Stimulated activated CD4-positive, alpha-beta T cell treated with anti-CD3 and anti-CD28 coated beads, Interleukin-1b, Interleukin-23, amount 100 ng/mL, for 1 hour (primary cell): ENCODE measurements at places on chromosomes 3 and 15.

GRCh38 chr3:171049861-171050444, 23.4 kb upstream of the SLC2A2 start:
- DNase-seq, result no peak

DNA sequence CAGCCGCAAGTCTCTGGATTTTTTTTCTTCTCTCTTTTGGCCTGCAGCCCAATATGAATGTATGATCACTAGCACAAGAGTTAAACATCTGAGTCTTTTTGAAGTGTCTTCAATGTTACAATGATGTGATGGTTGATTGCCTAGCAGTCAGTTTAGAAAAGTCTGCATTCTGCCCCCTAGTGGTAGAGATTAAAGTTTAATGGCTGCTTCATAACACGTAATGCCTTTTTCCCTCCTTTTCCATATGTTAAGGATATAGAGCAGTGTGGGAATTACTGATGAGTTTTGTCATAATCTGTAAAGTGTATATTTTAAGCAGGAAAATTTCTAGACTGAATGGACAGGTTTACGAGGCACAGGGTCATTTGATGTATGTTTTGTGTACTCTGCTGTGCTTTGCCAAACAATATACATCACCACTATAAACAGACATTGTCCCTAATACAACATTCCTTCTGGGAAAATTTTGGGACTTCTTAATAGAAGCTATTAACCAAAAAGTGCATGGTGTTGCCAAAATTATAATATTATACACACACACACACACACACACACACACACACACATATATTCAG, 1038.5 kb upstream of the NR2F2 start:
- no peak for DNase-seq

- no peak for DNase-seq
Measured at GRCh38 chr15:75149867-75150709, 51.6 kb upstream of the C15orf39 start.

DNA sequence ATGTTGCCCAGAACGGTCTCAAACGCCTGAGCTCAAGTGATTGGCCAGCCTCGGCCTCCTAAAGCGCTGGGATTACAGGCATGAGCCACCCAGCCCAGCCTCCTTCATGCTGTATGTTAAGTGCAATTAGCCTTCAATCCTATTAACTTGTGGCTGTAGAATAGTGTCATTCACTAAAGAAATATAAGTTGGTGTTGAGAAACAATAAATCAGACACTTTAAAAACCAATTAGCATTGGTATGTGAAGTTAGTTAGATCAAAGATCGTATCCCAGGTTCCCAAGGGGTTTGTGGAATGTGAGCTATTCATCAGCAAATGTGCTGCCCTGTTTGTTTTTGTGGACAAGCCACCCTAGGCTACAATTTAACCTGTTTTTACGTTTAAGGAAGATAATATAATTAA, 11.0 kb upstream of the PIK3CB start:
- no peak for DNase-seq

DNA sequence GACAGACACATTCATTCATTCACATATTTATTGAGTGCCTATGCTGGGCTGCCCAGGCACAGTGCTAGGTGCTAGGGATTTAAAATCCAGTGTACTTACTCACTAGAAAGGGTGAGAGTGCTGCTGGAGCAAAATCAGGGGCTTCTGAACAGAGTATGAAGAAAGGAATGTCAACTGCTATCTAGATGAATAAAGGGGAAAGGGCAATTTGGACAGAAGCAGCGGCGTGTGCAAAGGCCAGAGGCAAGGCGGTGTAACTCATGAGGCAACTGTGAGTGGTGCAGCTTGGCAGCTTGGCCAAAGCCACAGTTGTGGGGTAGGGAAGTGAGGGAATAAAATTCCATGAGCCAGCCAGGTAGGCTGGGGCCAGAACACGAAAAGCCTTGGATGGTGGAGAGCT, 76.7 kb downstream of the RAD18 start:
- no peak for DNase-seq

- DNase-seq, result no peak
Measured at GRCh38 chr15:85024509-85025336, 43.1 kb downstream of the PDE8A start.

GRCh38 chr3:25727316-25727715, 55.9 kb downstream of the NGLY1 start:
- no peak for DNase-seq

- DNase-seq, result peak; percentile 4
Measured at GRCh38 chr3:13352621-13353131, 67.4 kb downstream of the NUP210 start.

DNA sequence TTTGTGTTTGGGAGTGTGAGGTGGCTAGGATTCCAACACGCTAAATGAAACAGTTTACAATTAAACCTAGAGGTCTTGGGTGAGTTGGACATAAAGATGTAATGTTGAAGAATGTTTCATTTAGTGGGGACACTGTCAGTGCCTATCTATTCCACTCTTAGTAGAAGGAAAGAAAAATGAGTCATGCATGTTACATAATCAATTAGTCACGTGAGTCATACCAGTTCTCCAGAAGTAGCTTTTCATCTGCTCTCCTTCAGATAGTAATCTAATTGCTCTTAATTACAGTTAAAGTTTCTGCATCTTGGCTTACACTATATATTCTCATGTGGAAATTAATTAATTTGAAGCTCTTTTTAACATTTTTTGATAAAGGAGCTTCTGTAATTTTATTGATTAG, 115.7 kb upstream of the P2RY1 start:
- DNase-seq, result no peak

GRCh38 chr15:26260517-26261133, 397.5 kb upstream of the ATP10A start:
- DNase-seq, result no peak

- no peak for DNase-seq
Measured at GRCh38 chr15:45664451-45664850, 29.6 kb downstream of the SQOR start.

GRCh38 chr15:57329582-57330367, 46.5 kb upstream of the CGNL1 start:
- no peak for DNase-seq

DNA sequence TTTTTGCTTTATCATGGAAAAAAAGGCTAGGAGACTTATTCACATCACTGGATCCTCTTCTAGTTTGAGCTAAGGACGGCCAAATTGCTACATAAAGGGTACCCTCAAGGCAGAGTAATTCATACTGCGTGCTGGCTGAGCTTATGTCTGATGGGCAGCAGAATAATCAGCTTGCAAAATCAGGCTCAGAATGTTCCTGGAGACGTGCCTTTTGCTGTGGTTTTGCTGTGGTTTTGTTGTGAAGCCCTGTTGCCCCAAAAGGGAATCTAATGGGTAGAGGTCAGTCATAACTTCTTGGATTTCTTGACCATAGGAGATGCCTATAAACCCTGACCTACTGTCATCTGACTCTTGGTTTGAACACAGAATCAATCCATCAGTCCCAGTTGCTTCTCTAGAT, 189.9 kb downstream of the SOX2 start:
- no peak for DNase-seq

DNA sequence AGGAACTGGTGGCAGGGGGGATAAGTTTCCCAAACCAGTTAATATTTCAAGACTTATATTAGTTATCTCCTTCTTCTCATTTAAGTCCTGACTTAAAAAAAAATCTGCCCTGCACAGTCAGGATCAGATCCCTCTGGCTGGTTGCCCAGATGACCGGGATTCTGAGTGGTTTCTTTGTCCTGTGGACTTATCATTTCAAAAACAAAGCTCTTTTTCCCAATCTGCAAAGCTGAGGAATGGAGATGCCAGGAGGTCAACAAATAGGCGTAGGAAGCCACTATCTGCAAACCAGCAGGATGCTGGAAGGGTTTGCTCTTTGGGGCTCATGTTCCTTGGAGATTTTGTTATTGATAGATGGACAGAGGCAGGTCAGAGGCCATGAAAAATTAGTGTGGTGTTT, 5.8 kb downstream of the C3orf20 start:
- no peak for DNase-seq

DNA sequence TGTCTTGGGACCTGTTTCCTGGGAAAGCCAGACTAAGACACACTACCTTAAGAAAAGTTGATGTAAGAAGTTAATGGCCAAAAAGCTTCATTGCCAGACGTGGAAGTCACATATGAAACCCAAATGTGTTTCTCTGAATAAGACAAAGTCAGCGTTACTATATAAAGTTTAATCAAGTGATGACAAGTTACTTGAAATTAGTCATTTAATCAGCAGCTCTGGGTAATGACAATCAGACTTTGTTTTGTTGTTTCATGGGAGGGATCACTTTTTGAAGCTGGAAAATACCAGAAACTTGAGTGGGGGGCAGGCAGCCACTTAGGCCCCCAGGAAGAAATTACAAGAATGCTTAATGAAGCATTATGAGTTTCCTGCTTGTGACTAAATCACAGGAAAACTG, 218.6 kb downstream of the PTPRG start:
- no peak for DNase-seq

DNA sequence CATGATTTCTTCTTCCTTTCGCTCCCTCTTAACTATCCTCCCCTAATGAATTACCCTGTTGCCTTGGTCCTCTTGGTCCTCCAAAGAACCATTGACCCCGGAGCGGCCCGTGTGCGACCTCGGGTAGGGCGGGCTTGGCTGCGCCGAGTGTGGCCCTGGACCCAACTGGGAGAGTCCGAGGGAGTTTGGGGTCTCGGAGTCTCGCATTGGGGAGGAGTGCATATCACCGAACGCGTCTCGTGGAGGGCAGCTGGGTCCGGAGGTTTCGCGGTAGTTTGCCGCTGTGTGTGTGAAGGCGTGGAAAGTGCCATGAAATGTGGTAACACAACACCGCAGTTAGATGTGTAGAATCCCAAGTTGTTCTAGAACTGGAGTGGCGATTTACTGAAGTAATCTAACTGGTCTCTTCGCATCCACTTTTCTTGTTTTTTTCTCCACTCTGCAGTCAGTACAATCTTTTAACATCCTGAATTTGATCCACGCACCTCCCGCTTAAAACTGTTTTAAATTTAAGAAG, 363 bp downstream of the GTF2E1 start:
- no peak for DNase-seq

DNA sequence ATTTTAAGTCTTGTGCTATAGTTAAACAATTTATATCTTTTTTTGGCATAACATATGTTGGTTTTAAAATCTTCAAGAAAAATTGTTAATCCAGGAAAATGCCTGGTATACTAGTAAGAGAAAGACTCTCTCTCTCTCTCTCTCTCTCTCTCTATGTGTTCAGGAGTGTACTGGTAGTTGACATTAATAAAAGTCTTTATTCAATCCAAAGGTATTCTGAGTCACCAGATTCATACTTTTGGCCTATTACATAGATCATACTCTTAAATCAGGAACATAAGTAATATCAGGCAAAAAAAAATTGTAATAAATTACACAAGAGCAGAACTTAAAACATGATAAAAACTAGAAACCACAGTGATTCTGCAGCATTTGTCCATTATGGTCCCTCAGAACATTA, 70.2 kb downstream of the TFG start:
- DNase-seq, result no peak

DNA sequence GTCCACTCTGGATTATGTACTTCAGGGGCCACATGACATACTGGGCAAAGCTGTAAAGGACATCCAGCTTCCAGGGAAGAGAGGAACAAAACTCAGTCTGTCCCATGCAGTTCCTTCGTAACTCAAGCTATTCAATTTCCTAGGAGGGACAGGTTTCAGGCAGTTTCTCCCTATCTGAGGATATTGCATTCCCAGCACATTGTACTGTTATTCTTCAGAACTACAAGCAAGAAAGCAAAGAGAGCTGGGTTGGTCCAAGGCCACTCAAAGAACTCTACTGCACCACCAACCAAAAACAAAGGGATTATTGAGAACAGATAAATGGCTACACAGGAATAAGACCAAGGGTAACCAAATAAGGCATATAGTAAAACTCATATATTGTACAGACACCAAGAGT, 117.6 kb upstream of the ARL6 start:
- DNase-seq, result no peak

DNA sequence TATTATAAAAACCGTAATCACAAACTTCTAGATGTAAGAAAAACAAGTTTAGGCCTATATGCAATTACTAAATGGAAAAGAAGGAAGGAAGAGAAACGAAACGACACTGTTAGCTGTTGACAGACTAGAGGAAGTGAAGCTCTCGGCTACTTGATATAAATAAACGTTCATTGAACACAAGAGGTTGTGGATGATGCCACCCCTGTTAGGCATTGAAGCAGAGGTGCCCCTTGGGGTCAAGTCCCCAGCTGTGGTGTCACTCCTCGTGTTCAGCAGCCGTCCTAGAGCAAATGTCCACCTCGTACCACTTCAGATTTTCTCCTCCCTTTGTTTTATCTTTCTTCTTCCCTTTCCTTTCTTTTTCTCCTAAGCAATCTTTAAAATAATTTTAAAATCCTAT, 146.5 kb upstream of the UBE2E1 start:
- DNase-seq, result no peak

DNA sequence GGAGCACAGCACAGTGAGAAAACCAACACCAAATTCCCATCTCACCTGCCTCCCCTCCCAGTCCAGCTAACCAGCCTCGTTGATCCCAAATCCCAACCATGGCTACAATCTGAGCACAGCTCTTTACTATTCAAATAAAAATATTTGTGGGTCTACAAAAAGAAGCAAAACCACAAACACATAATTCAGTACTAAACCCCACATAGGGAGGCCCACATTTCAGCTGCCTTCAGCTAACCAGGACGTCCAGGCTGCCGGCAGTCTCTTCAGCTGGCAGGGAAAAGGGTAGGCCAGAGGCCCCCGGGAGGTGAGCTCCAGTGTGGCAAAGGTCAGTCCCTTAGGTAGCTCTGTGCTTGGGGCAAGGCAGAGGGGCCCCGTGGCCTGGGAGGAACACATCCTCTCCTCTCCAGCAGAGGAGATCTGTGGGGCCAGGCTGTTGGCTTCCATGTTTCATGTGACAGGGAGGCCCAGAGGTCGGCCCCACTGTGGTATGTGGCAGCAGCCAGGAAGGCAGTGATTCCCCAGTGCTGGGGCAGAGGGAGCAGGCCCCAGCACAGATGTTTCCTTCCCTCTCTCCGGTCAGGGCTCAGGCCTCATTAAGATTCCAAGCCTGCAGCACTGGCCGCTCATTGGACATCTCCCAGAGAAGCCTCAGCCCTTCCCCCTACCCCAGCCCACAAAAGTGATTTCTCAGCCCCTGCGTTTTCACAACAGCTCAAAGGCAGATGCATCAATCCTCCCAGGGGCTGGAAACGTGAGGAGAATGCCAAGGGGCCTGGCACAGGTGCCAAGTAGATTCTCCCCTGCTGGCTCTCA, 381.4 kb downstream of the NTRK3 start:
- DNase-seq, result no peak

- DNase-seq, result no peak
Measured at GRCh38 chr15:65460741-65461347, 38.1 kb upstream of the IGDCC4 start.

- DNase-seq, result no peak
Measured at GRCh38 chr15:41578736-41579383, 19.8 kb downstream of the TYRO3 start.

GRCh38 chr3:157652366-157652765, 149.2 kb upstream of the VEPH1 start:
- no peak for DNase-seq

- no peak for DNase-seq
Measured at GRCh38 chr15:58689646-58690045, 59.9 kb downstream of the ADAM10 start.

- no peak for DNase-seq
Measured at GRCh38 chr3:40166997-40167396, 142.5 kb upstream of the EIF1B start.

- no peak for DNase-seq
Measured at GRCh38 chr15:47506329-47507100, 210.8 kb upstream of the SEMA6D start.
